Foreskin melanocyte (primary cell): ENCODE measurements at places on chromosomes 5 and 9.

GRCh38 chr9:123872710-123873109, 57.2 kb downstream of the DENND1A start:
- DNase-seq, result no peak

DNA sequence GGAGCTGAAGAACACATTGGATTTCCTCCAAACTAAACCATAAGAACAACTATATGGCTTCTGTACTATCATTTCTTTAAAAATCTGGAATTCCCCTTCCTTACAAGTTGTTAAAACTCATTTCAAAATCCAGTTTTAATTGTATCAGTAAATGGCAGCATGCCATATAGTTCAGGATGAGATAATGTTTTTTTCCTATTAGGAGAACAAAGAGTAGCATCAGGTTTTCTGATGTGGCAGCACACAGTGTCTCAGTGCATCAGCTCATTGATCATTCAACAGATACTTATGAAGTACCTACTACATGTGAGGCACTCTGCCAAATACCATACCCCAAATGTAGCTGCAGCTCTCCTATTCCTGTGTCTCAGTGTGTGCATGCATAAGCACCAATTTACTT, 161.1 kb downstream of the EPB41L4A start:
- DNase-seq, result no peak

- no peak for DNase-seq
Measured at GRCh38 chr9:74985041-74985440, 32.3 kb upstream of the C9orf40 start.

DNA sequence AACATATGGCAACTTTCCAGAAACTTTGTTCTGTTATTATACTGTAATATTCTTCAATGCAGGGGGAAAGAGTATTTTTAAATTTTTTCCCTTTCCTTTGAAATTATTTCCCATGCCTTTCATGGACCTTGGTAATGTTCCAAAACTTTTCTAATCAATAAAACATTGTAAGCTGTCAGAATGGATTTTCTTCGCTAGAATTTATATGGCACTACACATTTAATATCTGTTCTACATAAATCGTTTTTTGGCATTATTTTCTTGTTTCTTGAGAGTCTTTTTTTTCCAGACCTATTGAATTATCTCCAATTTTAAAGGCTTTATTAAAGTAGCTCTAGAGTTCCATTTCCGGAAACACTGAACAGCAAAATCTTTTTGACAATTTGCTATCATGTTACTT, 249.0 kb downstream of the TMEM167A start:
- DNase-seq, result no peak

DNA sequence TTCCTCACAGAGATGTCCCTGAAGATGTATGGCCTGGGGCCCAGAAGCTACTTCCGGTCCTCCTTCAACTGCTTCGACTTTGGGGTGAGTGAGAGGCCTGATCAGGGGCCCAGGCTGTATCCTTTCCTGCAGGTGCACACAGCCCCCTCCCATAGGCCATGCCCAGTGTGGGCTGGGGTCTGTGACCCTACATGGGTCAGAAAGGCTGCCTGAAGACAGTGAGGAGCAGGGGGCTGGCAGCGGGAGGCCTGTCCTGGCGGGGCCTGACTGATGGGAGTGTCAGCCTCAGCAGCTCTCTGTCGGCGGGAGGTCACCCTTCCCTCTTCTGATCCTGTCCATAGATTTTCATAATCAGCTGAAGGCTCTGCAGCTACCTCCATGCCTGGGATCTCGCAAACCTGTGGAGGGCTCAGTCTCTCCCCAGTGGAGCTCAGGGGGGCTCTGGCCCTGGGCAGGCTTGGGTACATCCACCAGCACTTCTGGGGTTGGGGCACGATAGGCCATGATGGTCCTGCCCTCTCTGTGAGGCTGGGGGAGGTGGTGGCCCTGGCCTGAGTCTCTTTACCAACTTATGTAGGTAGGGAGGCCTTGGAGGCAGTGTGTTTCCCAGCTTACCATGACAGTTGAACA, 98.5 kb downstream of the CACNA1B start:
- no peak for DNase-seq

- no peak for DNase-seq
Measured at GRCh38 chr5:1557114-1557873, 33.5 kb upstream of the LPCAT1 start.

DNA sequence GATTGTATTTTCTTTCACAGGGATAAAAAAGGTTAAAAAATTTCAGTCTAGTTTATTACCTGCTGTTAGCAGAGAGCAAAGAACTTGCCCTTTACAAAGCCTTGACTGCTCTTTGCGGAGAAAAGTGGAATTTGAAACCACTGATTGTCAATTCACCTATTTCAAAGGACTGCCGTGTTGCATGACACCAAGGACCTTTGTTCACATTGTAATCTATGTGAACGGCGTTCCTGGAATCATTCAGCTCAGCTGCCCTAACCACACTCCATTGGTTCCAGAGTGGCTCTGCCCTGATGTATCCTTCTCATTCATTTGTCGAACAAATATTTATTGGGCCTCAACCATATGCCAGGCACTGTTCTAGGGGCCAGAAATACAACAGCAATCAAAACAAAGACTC, 377.5 kb upstream of the RFX3 start:
- DNase-seq, result no peak

DNA sequence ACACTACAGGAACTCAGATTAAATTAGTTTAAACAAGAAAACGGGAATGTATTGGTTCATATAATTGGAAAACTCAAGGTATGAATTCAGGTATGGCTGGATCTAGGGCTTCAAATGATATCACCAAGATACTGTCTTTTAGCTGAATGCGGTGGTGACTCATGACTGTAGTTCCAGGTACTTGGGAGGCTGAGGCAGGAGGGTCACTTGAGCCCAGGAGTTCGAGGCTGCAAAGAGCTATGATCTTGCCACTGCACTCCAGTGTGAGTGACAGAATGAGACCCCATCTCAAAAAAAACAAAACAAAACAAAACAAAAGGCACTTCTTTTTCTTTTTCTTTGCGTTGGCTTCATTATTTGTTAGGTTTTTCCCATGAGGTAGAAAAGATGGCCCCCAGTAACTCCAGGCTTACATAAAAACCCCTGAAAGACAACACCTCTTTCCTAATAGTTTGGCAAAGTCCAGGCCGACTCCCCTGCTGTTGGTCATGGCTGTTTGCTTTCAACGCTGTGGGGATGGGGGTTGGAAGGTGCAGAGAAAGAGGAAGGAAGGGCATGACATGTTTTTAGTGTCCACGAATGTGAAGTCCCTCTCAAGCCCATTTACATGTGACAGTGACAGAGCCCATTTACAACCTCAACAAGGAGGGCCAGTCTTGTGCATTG, 39.8 kb upstream of the CRB2 start:
- DNase-seq, result no peak

- no peak for DNase-seq
Measured at GRCh38 chr9:23343226-23343625, 482.8 kb downstream of the ELAVL2 start.

- no peak for DNase-seq
Measured at GRCh38 chr5:96968614-96969013, 32.7 kb downstream of the LNPEP start.

DNA sequence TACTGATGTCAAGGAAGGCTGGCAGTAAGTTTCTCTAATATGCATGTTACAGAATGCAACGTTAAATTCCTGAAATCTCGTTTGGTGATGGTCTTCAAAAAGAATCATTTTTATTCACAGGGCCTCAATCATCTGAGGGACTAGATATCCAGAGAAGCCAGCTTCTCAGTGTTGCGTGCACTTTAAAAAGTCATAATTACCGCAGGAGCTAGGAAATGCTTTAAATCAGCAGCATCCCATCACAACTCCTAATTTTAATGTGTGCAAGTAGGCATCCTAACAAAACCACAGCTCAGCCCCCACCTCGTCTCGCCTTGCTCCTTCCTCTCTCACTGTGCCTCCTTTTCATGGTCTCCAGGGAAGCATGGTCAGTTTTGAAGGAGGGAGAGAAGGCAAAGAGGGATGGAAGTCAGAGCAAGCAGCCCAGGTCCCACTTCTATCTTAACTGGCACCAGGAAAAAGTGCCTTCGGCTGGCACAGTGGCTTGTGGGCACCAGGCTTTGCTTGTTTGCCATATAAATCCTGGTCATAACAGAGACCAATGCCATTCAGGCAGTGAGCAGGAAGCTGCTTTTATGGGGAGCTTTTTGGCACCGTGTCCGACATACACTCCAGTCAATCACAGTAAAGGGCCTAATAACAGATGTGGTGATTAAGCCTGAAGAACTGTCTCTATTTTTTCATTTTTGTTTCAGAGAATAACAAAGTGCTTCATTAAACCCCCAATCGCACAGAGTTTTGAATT, 21.4 kb downstream of the MEGF10 start:
- no peak for DNase-seq

DNA sequence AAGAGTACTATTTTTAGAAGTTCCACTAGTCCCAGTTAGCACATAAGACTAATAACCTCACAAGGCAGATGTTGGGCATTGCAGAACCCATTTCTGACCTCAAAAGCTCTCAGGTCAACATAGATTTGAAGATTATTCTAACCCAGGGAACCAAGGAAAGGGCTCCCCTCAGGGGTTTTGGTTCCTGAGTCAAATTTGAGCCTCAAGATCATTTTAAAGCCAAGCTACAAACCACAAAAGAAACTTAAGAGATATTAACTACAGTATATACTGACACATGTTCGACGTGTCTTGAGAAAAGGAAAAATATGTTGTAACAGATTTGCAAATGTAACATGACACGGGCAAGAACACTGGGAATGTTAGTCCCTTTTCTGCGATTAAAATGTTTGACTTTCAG, 88.6 kb downstream of the GNAQ start:
- DNase-seq, result no peak

GRCh38 chr9:68951879-68952659, 61.8 kb downstream of the PRKACG start:
- no peak for DNase-seq

DNA sequence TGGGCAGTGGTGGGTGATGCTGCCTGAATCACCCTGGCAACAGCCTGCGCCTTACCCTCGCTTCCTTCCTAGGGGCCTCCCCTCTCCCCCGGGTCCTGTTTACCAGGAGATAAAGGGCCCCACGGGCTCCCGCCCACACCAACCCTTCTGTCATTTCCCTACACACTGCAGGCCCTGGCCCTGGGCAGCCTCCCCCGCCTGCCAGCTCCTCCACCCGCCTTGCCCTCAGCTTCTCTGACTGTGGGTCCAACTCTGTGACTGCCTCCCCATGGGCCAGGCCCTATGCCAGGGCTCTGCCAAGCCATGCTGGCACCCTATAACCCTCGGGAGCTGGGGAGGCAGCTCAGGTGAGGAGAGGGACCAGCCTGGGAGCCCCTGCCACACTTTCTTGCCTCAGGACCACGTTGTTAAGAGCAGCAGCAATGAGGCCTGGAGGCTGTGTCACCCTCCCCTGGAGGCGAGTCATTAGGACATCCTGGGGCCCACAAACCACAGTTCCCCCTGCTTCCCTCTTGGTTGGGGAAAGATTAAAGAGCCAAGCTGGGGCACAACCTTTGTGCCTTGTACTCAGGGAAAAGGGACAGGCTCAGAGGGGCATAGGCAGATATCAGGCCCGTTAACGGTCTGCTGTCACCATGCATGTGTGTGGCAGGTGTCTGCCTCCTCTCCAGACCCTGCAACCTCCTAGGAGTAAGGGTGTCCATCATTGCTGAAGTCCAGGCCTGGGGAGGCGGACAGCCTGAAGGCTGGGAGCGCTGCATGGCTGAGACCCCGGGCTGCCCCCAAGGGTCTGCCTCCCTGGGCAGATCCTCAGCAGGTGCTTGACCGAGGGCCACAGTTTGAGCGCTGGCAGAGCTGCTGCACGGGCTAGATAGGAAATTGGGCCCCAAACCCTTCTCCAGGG, 2.8 kb downstream of the MGAT4B start:
- DNase-seq, result no peak

DNA sequence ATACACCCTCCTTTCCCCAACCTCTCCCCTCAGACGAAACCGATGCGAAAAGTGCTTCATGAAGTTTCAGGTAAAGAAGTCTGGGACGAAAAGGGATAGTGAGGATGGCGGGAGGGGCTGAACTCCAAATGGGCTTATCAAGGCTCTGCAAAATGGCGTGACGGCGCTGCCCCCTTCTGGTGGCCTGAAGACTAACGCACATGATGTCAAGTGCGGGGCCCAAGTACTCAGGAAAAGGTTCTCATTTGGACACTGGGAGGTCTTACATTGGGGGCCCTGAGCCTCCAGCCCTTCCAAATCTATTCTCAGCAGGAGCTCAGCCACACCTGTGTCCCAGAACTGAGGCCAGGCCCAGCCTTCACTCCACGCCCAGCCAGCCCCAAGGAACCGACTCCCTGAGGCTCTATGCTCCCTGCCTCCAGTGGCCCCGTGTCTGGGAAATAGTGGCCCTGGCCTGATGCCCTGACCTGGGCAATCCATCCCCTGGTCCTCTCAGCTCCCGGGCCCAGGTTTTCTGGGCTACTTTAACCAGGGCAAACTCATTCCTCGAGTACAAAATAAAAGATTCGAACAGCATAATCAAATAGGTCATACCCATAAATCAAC, 119.9 kb downstream of the KCNIP1 start:
- DNase-seq, result no peak
